ENCODE measurements at places on chromosomes 1 and 21.
A peak's percentile ranks its signal among the peaks of the same experiment; 100 is the strongest.

DNA sequence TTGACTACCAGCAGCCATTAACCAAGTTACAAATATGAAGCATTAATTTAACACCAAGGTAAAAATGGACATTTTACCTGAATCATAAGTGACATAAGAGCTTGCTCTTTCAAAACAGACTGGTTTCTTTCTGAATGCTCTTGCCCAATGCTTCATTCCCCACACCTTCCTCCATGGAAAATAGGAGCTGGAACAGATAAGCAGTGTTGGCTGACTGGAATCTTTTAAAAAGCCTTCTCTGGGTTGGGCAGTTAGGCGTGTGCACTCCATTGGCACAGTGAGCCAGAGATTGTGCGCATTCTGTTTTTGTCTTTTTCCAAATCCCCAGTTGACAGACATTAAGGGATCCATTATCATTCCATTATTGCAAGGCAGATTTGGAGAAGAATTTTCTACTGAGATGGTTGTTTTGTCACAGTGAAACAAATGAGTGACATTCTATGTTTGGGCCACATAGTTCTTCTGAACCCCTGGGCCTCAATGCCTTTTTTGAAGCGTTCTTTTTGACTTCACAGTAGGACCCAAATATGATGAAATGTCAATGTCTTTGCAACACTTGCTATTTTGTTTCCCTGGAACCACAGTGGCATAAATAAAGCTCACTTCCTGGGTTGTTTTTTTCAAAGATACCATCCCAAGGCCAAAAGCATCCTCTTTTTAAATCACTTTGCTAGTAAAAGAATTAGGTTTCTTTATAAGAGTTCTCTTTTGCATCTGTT, 32.3 kb downstream of the LRRC8B start:
- DNase-seq: no peak

DNA sequence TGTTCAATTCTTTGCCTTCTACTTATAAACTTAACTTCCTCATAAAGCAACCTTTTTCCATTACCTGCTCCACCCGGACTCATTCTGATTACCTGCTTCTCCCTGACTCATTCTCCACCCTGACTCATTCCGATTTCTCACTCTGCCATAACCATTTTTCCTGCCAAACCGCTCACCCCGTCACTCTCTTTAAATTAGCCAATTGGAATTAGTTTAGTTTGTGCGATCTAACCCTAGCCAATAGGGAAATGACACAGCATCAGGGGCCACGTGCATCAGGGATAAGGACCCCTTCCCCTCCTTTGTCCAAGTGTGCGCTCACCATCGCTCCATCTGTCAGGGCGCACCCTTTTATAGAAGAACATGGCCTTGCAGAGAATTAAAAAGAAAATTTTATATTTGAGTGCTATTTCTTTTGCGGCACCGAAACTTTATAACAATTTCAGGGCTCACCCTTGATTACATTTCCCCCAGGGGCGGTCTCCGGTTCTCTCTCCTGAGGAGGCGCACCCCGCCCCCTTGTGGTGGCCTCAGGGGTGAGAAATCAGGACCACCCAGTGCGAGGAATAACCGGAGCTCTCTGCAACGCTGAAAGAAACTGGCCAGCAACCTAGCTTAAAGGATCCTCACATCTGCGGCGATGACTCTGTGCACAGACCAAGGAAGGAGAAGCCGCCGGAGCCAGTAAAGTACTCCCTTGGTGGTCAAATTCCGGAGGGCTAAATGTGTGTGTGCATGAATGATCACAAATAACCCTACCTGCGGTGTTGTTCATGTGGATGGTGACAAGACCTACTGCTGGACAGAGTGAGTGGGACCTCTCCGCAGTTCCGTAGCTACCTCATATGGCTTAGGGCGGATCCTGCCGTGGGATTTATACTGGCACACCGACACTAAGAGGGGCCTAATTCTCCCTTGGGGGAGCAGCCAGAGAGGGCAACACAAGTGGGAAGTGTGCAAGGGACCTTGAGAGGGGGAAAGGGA, 30.3 kb upstream of the CBR3 start:
- peak; percentile 30 for DNase-seq

- DNase-seq: peak; percentile 92
These were observed 7.0 kb downstream of the PTCH2 start for GRCh38 chr1:44835738-44836675.

- DNase-seq: no peak
These were observed 10.4 kb downstream of the MPZ start for GRCh38 chr1:161299347-161299746.

GRCh38 chr1:185864889-185865517, 130.8 kb downstream of the HMCN1 start:
- DNase-seq: no peak

- no peak for DNase-seq
These were observed 112.1 kb downstream of the HIVEP3 start for GRCh38 chr1:41806472-41807155.

- DNase-seq: no peak
These were observed 186.2 kb downstream of the ADSS2 start for GRCh38 chr1:244265507-244265906.

GRCh38 chr1:22738522-22738921, 27.9 kb downstream of the EPHB2 start:
- no peak for DNase-seq

DNA sequence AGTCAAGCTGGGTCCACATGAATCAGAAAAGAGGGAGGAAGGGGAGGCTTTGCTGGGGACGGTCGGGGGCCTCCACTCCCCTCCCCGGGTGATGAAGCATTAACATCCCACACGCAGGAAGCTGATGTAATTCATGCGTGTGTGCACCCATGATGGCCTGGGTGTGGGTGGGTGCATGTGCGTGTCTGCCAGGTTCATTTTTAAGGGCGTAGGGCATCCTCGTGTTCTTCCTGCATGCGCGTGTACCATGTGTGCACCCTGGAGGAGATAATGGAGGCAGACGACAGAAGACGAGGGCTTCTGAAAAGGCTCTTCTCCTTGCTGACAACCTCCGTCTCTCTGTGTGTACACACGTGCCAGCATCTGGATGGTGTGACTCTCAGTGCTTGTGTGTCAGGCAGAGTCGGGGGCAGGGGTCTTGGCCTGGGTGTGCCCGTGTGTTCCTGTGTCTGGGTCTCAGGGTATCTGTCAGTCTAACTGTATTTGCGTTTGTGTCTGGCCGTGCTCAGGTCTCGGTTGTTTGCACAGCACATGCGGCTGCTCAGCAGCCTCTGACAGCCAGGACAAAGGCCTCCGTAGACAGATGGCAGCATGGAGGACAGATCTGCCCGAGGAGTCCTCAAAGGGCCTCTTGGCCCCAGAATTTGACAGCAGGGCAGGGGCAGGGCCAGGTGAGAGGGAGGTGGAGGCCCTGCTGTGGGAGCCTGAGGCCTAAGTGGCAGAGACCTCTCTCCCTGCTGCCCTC, 2.4 kb downstream of the RAP1GAP start:
- DNase-seq: no peak

DNA sequence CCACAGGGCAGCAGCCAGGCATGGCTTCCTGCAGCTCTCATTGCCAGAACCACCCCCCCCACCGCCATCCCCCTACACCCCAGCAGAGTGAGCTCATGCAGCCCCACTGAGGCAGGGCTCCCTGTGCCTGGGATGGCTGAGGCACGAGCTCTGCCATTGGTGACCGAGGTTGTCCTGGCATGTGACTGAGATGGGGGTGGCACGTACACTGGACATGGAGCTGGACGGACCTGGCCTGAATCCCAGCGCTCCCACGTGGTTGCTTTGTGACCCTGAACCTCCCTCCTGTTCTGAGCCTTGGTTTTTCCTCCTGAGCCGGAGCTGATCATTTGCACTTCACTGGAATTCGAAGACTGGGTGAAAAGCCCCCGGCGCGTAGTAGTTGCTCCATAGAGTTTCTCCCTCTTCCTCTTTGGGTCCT, 28.3 kb downstream of the ALPL start:
- no peak for DNase-seq
